ENCODE measurements at places on chromosomes 11 and 22. TPM values are rescaled to one million over a fixed set of nuclear protein-coding genes. Genes with fewer than 3 reads are reported as not detected.
A peak's percentile ranks its signal among the peaks of the same experiment; 100 is the strongest.

Gene MRPL16
- total RNA-seq: 96.6 TPM

Gene FAM180B
- total RNA-seq: not detected

Gene SYT13
- not detected for total RNA-seq

Gene OR52H1
- 0.19 TPM for total RNA-seq

Gene CFL1
- total RNA-seq: 1,431 TPM

Gene CEP126
- 0.05 TPM for total RNA-seq

DNA sequence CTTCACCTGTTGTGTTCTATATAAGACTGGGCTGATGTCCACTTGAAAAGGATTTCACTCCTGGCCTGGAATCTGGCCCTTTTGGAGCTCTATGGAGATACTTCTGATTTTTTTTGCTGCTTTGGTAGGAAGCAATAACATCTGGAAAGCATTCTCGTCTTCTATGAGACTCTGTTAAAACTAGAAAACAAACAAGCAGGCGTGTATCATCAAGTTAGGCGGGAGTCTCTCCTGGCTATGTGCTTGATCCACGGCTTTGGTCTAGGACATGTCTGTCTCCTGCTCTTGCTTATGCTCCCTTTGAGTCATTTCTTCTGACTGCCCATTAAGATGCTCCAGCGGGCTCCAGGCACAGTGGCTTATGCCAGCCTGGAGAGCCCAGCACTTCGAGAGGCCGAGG, 121.4 kb upstream of the TTC12 start:
- no peak overlapping the region for H3K4me3 ChIP-seq
- peaks cover 4% of the 10 kb centered on the region for H3K4me1 ChIP-seq
- DNase-seq: no peak
- H3K36me3 ChIP-seq: no peaks in the 10 kb centered on the region
- no peak overlapping the region for H3K27ac ChIP-seq

GRCh38 chr11:110085255-110085838, 7.8 kb upstream of the ZC3H12C start:
- no peak overlapping the region for H3K27ac ChIP-seq
- DNase-seq: no peak
- no peak overlapping the region for H3K4me3 ChIP-seq
- peaks cover 10% of the 10 kb centered on the region for H3K4me1 ChIP-seq
- no peaks in the 10 kb centered on the region for H3K36me3 ChIP-seq
- no peaks in the 10 kb centered on the region for H3K27me3 ChIP-seq

- H3K4me1 ChIP-seq: no peaks in the 10 kb centered on the region
- H3K27me3 ChIP-seq: no peaks in the 10 kb centered on the region
- H3K27ac ChIP-seq: no peak overlapping the region
- no peaks in the 10 kb centered on the region for H3K36me3 ChIP-seq
- DNase-seq: no peak
Observed at GRCh38 chr11:119778391-119779194, 49.6 kb upstream of the NECTIN1 start.

DNA sequence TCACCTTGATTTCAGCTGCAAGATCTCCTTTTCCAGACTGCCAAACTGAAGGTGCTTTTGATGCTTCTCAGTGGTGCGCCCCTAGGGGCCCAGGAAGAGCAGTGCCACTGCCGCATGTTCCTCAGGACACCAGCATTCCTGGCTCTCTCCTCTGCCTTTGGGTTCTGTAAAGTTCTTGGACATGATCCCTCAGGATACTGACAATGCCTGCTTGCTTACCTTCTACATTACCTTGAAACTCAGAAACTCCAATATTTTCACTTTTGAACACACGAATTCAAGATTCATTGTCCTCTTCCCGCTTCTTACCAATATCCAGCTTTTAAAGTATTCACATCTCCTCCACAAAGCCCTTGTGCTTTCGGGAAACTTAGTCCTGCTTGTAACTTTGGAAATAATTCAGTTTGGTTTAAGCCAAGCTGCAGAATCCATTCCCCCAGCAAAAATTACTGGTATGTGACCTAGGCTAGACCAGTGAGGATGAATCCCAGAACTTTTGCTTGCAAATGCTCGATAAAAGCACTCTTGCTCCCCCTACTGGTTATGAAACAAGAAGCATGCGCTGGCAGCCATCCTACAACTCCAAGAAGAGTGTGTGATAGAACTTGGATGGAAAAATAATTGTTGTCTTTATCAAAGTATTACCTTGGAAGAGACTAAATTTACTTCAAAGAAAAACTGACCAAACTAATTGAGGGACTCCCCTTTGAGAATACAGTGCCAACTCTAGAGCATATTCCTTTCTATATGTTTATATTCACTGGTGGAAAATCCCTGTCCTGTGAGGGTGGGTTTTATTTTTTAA, 16.5 kb upstream of the OR5B21 start:
- H3K4me3 ChIP-seq: peak overlapping the region; percentile 49
- no peaks in the 10 kb centered on the region for H3K36me3 ChIP-seq
- H3K4me1 ChIP-seq: peaks cover 30% of the 10 kb centered on the region
- DNase-seq: peak; percentile 39

Data from GM12878 (cell line).